ENCODE measurements at places on chromosomes 11 and 22.

GRCh38 chr11:65071907-65072630, 11.8 kb downstream of the CDCA5 start:
- DNase-seq: no peak

GRCh38 chr22:42236268-42236667, 34.2 kb downstream of the TCF20 start:
- DNase-seq: no peak

DNA sequence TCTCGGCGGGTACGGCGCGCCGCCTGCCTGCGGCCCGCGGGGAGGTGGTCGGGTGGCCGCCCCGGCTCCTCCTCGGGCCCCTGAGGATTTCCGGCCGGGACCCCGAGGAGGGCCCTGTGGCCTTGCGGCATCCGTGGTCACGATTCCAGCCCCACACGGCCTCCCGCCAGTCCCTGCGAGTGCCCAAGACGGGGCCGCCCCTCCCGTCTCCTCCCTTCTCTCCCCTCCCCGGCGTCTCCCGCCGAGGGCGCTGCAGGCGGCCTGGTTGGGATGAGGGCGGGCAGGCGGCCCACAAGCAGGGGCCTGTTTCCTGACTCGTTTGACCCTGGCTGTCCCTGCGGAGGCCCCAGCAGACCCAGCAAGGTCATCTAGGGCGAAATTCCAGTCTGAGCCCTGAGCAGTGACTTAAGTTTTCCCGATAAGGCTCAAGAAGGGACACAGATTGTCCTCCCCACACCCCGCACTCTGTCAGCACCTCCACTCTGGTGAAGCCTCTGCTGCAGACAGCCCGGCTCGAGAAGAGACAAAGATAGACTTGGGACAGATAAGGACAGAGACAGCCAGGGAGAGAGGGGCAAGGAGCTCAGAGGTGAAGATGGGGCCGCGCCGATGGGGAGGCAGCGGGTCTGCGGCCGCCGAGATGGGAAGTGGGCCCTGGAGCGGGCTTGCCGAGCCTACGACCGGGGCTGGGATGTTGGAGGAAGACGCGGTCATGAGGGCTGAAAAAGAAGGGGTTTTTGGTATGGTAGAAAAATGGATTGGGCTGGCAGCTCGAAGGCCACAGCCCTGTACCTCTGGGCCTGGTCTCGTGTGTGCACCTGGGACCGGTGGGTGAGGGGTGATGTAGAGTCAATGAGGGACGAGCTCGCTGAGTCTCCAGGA, 95.0 kb downstream of the SWAP70 start:
- peak; percentile 86 for DNase-seq

DNA sequence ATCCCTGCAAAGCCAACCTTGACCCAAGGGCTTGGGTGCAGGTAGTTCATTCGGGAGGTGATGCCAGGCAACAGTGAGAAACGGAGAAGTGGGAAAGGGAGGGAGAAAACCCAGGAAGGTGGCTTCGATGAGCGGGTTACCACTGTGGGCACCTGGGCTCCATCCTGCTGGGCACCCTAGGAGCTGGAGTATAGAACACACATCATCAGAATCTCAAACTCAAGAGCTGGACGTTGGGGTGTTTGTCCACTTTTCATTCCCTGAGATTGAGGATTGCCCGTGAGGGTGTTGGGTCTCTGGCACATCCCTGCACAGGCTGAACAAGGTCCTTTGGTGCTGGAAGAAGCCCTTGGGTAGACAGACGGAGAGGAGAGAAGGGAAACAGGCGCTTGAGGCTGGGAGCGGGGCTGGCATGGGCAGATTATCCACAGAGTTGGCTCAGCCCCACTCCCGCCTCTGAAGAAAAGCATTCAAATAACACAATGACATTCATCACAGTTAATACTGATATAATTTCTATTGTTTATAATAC, 70.4 kb downstream of the LRRC32 start:
- DNase-seq: no peak

DNA sequence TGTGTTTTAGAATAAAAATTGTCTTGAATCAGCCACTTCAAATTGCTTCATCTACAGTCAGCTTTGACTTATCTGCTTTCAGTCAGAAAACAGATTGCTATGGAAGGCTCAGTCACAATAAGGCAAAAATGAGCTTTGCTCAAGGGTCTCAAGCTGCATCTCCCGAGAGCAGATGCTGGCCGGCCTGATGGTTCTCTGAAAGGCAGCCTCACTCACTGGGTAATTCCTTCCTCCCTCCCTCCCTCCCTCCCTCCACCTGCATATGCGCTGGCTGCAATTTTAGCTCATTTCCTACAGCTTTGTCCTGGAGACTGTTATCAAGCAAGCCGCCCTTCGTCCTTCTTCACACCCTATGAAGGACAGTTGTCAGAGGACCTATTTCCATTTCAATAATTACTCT, 1.6 kb upstream of the IZUMO1R start:
- DNase-seq: no peak

GRCh38 chr22:37018815-37019308, 385 bp downstream of the TST start:
- peak; percentile 75 for DNase-seq

DNA sequence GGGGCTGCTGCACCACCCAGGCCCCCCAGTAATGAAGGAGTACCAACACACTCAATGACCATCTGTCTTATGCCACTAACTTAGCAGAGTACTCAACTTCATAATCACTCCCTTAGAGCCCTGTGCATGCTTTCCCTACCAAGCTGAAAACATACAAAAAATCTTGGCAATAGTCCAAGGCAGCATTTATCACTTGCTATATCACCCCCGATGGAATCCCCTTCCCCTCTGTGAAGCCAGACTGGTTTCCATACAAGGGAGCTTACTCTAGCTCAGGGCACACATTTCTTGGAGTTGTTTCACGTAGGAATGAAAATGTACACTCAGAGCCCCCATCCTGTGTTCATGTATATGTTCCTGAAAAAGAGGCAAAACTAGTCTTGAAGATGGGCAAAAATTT, 301.3 kb upstream of the TENM4 start:
- DNase-seq: no peak

GRCh38 chr11:66340596-66341501, 4.1 kb downstream of the BRMS1 start:
- DNase-seq: no peak
